Activated T-helper 9 cell treated with anti-CD3 and anti-CD28 coated beads, Interleukin-2, amount 50 U/mL, for 16 hours (primary cell): ENCODE measurements at places on chromosomes 2 and 18.
A peak's percentile ranks its signal among the peaks of the same experiment; 100 is the strongest.

GRCh38 chr2:216335252-216335651 lies 37.0 kb downstream of the MARCHF4 start:
- no peak for DNase-seq

DNA sequence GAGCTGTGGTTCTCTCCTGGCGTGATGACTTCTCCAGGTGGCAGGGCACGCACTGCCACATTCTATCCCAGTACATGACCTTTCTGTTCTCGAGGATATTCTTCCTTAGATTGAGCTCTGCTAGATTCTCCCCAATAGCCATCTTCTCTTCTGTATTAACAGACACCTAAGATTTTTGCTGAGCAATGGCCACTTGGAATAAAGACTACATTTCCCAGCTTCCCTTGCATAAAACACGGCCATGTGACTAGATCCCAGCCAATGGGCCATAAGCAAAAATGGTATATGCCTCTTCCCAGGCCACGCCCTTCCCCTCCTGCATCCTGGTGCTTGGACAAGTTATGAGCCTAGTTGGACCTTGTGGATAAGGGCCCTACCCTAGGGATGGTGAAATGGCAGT lies 82.1 kb downstream of the EIF2AK3 start:
- DNase-seq: no peak

GRCh38 chr18:476251-476664 lies 24.2 kb downstream of the COLEC12 start:
- DNase-seq: no peak

- no peak for DNase-seq
Observed at GRCh38 chr2:136310797-136311603, 193.1 kb upstream of the CXCR4 start.

- no peak for DNase-seq
Observed at GRCh38 chr18:77099485-77100370, 32.9 kb downstream of the MBP start.

GRCh38 chr18:26978812-26979341 lies 113.4 kb upstream of the AQP4 start:
- no peak for DNase-seq

- DNase-seq: no peak
Observed at GRCh38 chr2:218983263-218983933, 1.6 kb downstream of the FEV start.

DNA sequence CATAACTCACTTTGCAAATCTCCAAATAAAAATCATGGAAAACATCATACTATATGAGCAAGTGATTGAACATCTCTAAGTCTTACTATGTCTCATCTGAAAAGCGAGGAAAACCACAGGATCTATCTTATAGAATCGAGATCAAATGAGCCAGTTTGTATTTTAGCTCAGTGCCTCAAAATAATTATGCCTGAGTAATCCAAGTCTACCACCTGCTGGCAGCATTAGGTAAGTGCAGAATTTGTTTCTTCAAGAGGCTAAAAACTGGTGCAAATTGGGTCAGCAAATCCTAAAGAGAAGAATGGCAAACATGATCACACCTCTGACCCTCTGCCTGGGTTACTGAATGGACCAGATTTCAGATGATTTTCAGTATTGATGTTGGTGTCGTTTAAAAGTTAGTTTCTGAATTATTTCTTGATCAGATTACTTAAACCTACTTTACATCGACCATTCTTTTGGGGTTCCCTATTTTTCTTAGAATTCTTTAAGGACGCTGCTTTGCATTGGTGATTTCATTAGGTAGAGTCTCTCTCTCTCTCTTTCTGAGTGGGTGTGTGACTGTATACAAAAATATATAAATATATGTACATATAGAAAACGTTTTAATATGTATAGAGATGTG lies 12.7 kb upstream of the FHOD3 start:
- DNase-seq: no peak

- no peak for DNase-seq
Observed at GRCh38 chr2:9158786-9159779, 47.5 kb upstream of the ASAP2 start.

GRCh38 chr2:40256649-40257048 lies 195.2 kb downstream of the SLC8A1 start:
- no peak for DNase-seq

DNA sequence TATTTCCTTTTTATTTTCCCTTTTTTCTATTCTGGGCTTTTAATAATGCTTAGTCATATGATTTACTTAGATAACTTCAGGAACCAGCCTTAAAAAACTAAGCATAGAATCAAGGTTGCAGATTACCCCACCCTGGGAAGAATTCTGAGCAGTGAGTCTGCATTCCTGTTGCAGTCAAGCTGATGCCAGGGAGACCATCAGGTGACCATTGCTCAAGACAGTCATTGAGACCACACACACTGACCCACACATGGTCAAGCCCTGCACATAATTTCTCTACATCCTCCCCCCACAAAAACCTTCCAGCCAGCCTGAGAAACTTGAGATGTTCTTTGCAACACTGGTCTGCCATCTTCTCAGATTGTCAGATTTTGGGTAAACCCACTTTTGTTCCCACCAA lies 83.9 kb downstream of the SH3YL1 start:
- DNase-seq: no peak

DNA sequence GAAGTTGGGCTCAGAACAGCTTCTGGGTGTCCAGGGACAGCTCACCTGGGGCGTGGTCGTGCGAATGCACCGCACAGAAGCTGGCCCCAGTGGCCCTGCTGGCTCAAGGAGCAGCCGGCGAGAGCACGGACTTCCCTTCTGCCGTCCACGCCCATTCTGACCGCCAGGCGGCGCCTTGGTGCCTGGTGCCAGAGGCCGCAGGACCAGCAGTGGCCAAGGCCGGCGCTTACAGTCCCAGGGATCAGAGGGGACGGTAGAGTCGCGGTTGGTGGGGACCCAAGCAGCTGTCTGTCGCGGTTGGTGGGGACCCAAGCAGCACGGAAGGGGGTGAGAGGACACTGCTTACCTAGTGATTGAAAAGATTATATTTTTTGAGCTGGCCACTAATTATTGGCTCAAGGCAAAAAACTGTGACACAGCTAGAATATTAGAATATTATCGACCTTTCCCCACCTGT lies 25.7 kb downstream of the NPPC start:
- DNase-seq: peak; percentile 21

DNA sequence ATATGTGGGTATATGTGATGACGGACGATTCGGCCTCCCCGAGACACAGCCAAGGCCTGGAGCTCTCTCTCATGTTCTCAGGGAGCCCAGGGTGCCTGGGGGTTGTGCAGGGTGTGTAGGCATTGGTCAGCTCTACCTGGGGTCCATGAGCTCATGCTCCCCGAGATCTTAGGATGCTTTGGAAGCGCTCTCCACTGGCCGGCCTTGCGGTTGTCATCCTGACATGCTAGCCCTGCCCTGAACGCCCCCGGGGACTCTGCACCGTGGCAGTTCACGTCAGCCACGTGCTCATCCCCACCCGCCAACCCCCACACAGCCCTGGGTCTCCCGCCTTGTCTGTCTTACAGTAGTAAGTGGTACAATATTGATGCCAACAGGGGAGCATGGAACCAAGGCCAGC lies 67.8 kb downstream of the RTP5 start:
- DNase-seq: no peak

- DNase-seq: no peak
Observed at GRCh38 chr2:28095622-28096021, 205.1 kb downstream of the BABAM2 start.
